ENCODE measurements at places on chromosomes 1 and 21. TPM values are rescaled to one million over a fixed set of nuclear protein-coding genes. Genes with fewer than 3 reads are reported as not detected.

GRCh38 chr1:172581273-172581672 is 48.3 kb downstream of the SUCO start:
- no peak for DNase-seq

DNA sequence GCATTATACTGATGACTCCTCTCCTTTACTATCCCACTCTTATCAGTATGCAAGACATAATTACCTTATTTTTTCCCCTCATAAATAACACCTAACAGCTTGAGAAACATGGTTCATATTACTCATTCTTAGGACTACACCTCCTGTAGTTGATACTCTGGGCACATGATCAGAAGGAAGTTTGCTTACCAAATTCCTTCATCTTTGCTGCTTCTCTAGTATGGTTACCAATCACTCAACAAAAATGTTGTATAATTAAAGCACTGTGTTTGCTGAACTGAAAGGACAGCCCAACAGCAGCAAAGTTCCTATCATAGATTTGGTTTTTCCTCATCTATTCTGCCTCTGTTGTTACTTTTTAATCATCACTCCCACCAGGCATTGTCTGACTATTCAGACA is 586.3 kb downstream of the LRRIQ3 start:
- DNase-seq: no peak

The CD1B gene
- not detected for polyA plus RNA-seq

- DNase-seq: no peak
Measured at GRCh38 chr1:10635992-10636391, 160.5 kb downstream of the CASZ1 start.

GRCh38 chr1:42931108-42931539 is 27.5 kb downstream of the SLC2A1 start:
- DNase-seq: peak; percentile 56

All from hepatocyte (in vitro differentiated cells).